ENCODE measurements at places on chromosomes 5 and 9. TPM values are rescaled to one million over a fixed set of nuclear protein-coding genes. Genes with fewer than 3 reads are reported as not detected.

GPR151 gene
- not detected for total RNA-seq

WHRN gene
- 1.1 TPM for total RNA-seq

CRB2 gene
- not detected for total RNA-seq

IL5 gene
- total RNA-seq: 9.5 TPM

Measured in natural killer cell treated with Interleukin-12 subunit alpha and Interleukin-12 subunit beta and Interleukin-15 and Interleukin-18, amount 100 ng/mL, for 72 hours (primary cell).